ENCODE measurements at places on chromosomes 1 and 21.

DNA sequence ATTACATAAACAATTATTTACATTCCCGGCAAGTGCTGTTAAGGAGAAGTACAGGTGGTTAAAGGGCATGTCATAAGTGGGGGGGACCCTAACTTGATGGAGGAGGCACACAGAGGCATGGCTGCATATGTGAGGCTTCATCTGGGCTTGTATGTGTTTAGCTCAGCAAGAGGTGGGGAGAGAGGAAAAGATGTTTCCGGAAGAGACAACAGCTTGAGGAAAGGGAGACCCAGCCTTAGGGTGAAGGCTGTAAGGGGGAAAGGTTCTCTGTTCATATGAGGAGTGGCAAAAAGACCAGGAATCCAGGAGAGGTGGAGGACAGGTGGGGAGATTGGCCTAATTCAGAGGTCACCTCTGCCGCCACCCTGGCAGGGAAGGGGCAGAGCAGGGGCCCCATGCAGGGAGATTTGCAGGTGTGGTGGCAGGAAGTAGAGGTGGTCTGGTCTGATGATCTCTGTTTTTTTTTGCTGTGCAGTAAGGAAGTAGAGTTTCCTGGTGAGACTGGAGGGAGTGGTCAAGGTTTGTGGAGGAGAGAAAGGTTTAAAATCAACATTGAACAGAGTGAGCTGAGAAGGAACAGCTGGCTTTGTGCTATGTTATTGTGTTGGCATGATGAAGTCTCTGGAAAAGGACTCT is 9.0 kb downstream of the TRAF5 start:
- no peak for DNase-seq

DNA sequence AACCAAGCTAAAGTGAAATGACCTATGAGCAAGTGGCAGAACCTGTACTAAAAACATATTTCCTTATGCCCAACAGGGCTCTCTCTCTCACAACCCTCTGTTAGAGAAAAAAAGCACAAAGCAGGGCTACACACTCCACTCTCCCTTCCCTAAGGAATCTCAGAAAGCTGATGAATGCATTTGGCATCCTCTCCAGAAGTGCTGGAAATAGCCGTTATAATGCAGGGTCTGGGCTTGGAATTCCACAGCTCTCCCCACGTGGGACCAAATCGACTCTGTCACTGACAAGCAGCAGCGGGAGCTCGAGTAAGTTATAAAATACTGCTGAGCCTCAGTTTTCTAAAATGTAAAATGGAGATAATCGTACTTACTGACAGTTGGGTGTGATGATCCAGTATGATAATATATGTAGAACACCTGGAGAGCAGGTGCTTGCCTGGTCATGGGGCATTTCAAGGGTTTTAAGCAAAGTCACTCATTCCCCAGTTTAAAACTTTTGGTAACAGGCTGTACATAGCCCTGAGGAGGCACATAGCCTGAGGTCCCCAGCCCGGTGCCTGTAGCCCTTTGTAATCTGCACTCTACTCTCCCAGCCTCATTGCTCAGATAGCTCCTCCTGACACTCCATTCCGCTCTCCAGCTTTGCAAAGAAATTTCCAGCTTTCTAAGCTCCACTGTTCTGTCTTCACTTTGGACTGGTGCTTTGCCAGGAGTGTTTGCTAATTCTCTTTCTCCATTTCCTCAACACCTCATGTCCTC is 175.6 kb upstream of the DAB1 start:
- DNase-seq = no peak

DNA sequence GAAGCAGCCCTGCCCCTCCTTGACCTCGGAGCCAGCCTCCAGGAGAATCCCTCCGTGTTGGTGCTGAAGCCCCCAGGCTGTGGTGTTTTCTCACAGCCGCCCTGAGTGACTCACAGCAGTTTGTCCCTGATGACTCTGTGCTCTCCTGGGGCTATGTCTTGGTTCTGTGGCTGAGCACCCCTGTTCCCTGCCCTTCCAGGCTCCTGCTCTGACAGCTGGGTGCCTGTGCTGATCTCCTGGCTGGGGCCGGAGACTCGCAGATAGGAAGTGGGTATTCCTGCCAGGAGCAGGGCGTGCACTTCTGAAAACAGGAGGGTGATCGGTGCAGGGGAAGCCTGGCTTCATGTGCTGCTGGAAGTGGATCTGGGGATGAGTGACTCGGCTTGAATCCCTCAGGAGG is 34.5 kb downstream of the POFUT2 start:
- DNase-seq = no peak

GRCh38 chr21:24097181-24097580 is 1510.1 kb downstream of the MRPL39 start:
- no peak for DNase-seq

- no peak for DNase-seq
These were observed 6.9 kb downstream of the HTR1D start for GRCh38 chr1:23210351-23210785.

DNA sequence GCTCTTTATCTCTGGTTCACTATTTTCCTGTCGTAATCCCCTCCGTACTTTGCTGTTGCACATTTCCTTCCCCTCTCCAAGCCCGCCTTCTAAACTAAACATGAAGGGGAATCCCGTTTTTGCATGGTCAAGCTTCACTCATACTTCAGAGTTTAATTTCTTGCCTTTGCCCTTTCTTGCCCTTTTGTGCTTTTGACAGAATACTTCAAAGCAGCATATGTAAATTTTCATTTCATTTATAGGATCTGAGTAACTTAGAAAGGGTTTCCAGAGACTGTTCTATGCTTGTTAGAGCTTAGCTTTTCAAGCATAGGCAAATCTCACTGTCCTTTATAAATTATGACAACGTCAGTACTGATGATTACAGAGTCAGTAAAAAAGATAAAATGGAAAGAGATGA is 27.7 kb downstream of the SPATA45 start:
- no peak for DNase-seq

DNA sequence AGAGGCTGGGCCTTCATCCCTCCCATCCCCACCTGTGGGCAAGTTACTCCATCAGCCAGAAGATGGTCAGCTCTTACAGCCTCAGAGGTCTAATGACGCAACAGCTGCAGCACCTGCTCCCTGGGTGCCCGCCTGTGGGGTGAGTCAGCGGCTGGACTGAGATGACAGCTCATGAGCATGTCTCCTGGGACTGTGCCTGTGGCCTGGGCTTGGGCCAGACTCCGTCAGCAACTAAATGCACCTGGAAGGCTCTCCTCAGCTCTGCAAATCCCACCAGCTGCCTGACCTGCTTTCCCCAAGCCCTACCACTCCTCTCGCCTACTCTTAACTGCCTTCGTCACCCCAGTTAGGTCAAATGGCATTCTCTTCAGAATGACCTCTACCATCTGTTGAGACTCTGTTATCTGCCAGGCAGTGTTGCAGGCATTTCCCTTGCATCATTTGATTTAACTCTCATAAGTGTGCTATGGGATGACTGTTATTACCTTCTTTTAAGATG is 47.7 kb downstream of the ETS2 start:
- no peak for DNase-seq

DNA sequence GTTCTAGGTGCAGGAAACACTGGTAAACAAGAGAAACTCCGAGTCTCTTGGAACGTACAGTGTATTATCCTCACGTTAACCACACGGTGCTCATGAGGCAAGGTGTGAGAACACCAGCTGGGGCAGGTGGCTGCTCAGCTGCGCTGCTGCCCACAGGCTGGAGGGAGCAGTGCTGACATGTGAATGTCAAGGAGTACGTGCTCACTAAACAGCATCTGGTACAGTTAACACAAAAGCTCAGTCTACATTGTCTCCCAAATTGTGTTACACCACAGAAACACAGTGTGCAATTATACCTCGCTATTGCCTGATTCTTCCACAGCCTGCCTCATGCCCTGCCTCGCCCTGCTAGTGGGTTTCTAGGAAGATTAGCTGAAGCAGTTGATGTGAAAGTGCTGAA is 138.4 kb downstream of the GLIS1 start:
- DNase-seq = no peak

DNA sequence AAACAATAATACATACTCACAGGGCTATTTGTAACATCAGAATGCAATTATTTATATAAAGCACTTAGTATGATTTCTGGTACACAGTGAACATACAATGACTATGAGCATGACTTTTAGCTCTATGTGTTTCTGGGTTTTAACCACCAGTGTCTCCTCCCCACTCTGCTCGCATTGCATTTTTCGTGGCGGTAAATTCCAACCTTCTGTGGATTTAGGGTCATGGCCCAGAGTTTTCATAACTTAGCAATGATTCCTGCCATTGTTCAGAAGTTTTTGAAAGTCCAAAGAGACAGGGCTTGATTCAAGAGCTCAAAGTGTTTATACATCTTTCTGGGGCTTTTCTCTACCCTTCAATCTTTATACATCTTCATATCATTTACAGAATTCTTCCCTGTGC is 191.3 kb downstream of the BACH1 start:
- no peak for DNase-seq

GRCh38 chr1:160353223-160353622 is 10.0 kb downstream of the NCSTN start:
- DNase-seq = no peak

DNA sequence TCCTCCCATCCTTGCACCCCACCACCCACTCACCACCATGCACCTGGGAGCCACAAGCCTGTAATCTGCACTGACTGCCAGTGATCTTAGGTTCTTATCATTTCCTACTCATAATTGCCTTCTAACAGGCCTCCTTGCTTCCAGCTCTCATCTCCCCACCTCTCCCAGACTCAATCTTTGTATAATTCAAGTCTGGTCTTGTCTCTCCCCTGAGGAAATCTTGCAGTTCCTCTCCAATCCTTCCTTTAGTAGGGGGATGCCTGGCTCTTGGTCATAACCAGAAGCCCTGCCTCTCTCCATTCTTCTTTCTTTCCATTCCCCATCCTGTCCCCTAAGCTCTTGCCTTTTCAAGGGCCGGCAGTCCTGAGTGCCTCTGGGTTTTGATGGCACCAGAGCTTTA is 27.8 kb downstream of the PIGM start:
- DNase-seq = no peak

GRCh38 chr1:245575710-245576109 is 420.9 kb downstream of the KIF26B start:
- no peak for DNase-seq

GRCh38 chr1:182549346-182549745 is 39.7 kb downstream of the RNASEL start:
- no peak for DNase-seq

Measured in stimulated activated CD4-positive, alpha-beta T cell treated with anti-CD3 and anti-CD28 coated beads, Interleukin-12 subunit alpha, Interleukin-12 subunit beta, amount 100 ng/mL, for 48 hours (primary cell).